ENCODE measurements at places on chromosomes 11 and 22.
A peak's percentile ranks its signal among the peaks of the same experiment; 100 is the strongest.

DNA sequence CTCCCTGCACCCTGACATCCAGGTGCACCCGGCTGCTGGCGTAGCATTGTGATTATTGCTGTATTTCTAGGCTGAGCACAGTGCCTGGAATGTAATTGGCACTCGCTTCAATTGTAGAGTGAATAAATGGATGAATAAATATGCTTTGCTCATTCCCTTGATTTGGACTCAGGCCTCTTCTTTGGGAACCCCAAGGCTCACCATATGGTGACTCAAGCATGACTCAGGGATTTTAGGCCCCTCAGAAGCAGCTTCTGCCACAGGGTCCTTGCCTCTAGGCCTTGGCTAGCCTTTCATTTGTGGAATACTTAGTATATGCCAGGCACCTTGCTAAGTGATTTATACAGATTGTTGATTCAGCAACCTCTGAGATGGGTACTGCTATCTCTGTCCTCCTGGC, 78.9 kb downstream of the GRIK4 start:
- DNase-seq: no peak

DNA sequence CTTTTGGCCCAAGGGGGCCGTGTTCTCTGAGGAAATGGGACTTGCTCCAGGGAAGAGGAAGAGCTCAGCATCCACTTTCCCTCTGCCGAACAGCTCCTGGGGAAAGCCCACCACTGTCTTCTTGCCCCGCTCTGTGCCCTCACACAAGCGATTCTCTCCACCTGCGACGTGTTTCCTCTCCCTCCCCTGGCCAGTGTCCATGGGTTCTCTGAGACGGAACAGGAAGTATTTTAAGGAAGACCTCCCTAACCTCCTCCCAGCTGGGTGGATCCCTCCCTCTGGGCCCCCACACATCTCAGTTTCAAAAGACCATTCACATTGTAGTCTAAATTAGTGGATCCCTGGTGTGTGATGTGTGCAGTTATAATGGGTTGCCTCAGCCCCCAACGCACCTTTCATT, 1.6 kb downstream of the TP53AIP1 start:
- no peak for DNase-seq

- no peak for DNase-seq
Observed at GRCh38 chr11:35723493-35723892, 60.9 kb downstream of the TRIM44 start.

DNA sequence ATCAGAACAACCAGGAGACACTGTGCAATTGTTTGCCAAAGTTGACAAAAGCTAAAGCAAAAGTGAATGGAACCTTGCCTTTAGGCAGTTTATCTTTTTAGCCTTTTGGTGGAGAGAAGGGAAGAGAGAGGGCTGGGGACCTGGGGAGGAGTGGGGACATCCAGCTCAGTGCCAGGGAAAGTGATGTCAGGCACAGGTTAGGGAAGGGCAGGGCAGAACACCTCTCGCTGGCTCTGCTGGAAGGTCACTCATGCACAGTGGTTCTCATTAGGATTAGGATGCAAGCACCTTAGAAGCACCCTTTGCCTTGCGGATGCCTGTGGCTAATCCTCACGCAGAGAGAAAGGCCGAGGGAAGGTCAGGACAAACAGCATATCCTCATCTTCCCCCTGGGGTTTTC, 14.3 kb upstream of the LINC01488 start:
- no peak for DNase-seq

DNA sequence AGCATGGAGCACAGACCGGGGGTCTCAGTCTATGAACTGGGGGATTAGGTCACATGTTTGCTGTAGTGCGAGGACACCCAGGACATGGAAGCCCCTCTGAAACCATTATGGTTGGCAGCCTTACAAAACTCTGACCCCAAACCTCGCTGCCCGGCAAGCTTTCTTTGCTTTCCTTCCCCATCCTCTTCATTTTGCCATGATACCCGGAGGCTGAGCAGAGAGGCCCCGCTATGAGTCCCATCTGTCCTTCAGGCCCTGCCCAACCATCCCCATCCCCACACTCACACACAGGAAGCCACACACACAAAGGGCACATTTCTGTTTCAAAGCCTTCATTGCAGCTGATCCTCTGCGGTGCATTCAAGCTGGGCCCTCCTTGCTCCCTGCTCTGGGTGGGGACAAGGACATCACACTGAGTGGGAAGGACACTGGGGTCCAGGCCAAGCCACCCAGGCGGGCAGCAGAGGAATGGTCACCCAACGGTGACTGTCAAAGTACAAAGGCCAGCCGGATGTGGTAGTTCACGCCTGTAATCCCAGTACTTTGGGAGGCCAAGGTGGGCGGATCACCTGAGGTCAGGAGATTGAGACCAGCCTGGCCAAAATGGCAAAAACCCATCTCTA, 176.5 kb downstream of the CTTN start:
- no peak for DNase-seq

DNA sequence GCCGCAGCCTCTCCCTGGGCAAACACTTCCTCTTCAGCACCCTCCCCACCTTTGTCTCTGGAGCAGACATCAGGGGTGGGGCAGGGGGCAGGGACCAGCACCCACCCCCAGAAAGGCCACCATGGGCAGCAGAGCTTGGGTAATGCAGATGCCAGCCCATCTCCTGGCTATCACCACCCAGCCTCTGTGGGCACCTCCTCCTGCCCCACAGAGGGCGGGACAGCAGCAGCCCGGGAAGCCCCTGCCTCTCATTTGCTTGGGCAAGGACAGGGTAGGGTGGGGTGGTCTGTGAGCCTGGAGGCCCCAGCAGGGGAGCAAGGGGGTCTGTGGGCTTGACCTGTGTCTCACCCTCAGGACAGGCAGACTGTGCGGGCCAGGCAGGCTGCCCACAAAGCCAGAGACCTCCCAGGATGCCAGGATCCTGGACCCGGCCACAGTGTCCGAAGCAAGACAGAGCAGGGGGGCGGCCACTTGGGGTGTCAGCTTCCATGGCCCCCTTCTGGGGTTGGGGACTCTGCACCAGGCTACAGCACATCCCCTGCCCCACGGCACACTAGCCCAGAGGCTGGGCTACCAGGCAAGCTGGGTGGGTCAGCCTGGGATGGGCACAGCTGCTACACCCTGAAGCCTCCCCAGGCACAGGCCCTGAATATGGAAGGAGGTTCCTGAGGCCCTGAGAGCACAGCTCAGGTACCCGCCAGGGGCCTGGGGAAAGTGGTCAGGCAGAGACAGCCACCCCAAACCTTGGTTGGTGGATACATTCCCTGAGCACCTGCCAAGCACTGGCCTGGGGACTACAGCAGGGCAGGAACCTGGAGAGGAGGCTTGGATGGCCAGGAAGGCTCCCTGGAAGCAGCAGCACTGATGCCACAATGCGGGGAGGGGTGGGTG, 4.5 kb downstream of the RNH1 start:
- no peak for DNase-seq

GRCh38 chr11:60251485-60252212, 8.7 kb upstream of the MS4A4E start:
- peak; percentile 69 for DNase-seq

DNA sequence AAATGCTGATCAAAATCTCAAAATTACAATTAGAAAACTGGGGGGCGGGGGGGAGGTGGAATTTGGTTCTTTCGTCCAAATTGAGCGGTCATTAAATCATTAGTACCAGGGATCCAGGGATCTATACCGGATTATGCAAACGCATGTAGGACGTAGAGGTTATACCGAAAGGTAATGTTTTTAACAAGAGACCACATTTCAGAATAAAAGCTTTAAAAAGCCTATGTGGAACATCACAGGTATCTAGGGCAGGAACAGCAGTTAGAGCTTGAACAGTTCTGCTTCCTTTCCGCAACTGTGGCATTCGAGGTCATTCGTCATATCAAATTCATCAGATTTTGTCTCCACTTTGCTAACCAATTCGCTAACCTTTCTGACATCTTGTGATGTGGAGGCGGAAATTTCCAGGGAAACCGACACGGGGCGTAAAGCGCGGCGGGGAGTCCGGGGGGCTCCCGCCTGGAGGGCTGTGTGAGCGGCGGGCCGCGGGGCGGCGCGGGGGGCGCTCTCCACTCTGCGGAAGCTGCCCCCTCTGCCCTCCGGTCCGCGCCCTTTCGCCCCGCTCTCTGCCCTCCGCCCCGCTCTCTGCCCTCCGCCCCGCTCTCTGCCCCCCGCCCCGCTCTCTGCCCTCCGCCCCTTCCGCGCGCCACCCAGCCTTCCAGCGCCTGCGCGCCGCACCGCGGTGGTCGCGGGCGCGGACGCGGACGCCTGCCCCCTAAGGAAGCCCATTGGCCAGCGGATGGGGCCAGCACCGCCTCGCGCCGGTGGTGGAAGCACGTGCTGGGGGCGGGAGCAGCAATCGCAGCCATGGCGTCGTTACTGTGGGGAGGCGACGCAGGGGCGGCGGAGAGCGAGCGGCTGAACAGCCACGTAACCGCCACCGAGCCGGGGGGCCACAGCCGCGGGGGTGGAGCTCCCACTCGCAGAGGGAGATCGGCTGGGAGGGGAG, at the start of gene DDX25:
Gene DDX25 (plus strand): TSS at position 798 of the 949 bp plus-strand sequence. CDS start 10 bp downstream, at position 808.
- no peak for DNase-seq

GRCh38 chr11:62574363-62575071, 826 bp upstream of the EEF1G start:
- DNase-seq: peak; percentile 21
